ENCODE measurements at places on chromosomes 4 and X.

- no peak for DNase-seq
Observed at GRCh38 chrX:130130990-130131389, 20.7 kb upstream of the ELF4 start.

GRCh38 chr4:94642561-94642866, 115.2 kb upstream of the BMPR1B start:
- DNase-seq, result no peak

DNA sequence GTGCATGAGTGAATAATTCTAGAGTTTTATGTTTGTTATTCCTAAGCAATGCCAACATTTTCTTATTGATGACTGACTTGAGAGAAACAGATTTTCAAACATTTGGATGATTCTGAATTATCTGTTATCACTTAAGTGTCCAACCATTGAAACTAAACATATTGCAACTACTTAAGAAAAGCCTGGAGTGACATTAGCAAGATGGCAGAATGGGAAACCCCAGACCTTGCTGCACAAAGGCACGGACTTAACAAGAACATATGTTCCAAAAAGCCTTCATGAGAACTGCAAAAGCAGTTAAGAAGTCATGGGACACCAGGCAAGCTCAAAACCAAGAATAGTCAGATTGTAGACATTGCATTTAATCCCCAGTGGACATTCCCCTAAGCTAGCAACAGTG, 215.1 kb downstream of the DCHS2 start:
- DNase-seq, result no peak

DNA sequence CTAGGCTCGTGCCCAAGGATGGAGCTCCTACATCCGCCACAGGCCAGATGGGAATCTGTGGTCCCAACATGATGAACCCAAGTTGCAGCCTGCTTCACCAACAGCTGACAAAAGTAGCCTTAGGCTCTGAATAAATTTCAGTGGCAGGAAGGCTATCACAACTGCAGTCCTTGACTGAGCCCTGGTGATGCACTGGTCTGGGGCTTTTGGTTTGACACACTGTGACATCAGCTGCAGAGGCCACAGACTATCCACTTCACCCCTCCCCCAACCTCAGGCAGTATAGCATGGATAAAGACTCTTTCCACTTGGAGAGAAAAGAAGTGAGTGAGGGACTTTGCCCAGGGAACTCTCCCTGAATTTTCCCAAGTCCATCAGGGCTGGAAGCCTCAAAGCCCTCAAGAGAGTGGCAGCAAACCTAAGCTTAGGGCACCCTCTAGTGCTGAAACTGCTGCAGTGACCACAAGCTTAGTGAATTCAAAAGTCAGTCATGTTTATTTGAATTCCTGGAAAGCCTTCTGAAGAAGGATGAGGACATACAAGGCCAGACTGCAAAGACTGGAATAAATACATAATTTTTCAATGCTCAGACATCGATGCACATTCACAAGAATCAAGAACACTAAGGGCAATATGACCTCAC, 135.0 kb upstream of the TENT5D start:
- peak; percentile 46 for DNase-seq

DNA sequence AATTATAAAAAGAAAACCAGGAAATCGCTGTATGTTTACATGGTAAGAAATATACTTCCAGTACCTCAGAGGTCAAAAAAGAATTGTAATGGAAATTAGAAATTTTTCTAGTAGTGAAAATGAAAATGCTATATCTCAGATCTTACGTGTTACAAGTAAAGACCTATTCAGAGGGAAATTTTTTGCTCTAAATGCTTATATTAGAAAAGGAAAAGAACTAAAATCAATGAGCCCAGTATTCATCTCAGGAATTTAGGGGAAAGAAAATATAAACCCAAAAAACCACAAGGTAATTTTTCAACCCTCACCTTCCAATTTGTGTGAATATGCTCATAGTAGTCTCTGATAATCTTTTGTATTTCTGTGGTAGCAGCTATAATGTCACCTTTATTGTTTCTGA, 145.6 kb downstream of the RAP1GDS1 start:
- no peak for DNase-seq

DNA sequence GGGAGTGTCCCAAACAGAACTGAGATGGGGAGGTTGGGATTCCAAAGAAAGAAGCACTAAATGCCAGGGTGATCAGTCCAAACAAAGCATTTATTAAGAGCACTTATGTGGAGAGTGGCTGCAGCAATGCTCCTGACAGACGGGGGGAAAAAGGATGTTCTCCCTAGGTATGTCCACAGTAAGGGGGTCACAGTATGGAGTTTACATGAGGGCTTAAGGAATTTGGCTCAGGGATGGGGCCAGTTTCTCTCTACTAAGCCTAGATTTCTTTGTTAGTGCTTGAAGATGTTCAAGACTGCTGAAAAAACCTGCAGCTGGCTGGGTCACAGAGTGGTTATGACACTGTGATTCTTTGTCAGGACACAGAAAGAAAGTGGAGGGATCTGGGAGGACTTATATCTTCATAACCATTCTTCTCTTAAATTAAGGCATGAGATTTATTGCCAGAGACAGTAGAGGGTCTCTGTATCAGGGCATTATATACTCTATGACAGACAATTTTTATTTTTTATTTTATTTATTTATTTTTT, 1468.0 kb downstream of the C4orf33 start:
- no peak for DNase-seq

- DNase-seq, result no peak
Observed at GRCh38 chr4:102541697-102542096, 40.5 kb downstream of the NFKB1 start.

- DNase-seq, result no peak
Observed at GRCh38 chr4:73309211-73309610, 50.6 kb upstream of the ANKRD17 start.
